ENCODE measurements at places on chromosomes 1 and 21. TPM values are rescaled to one million over a fixed set of nuclear protein-coding genes. Genes with fewer than 3 reads are reported as not detected.

Gene ATF6
- 21.0 TPM for total RNA-seq

Gene SLC35F3
- 0.71 TPM for total RNA-seq

Gene LGR6
- total RNA-seq = 0.47 TPM

Gene MYBPH
- total RNA-seq = not detected

Gene COL6A2
- 38.6 TPM for total RNA-seq

Gene EPHB2
- 69.4 TPM for total RNA-seq

Gene AMY1C
- total RNA-seq = not detected

Gene CD53
- not detected for total RNA-seq

Gene PDC
- not detected for total RNA-seq

Gene TRIM58
- 1.2 TPM for total RNA-seq

Gene CD164L2
- total RNA-seq = not detected

Gene KCNE1
- total RNA-seq = 0.53 TPM

Gene ETNK2
- total RNA-seq = 22.6 TPM

All from progenitor cell of endocrine pancreas (in vitro differentiated cells).